Activated T-cell treated with anti-CD3 and anti-CD28 coated beads, Interleukin-2, amount 50 U/mL, for 48 hours (primary cell): ENCODE measurements at places on chromosomes 13 and 19.

DNA sequence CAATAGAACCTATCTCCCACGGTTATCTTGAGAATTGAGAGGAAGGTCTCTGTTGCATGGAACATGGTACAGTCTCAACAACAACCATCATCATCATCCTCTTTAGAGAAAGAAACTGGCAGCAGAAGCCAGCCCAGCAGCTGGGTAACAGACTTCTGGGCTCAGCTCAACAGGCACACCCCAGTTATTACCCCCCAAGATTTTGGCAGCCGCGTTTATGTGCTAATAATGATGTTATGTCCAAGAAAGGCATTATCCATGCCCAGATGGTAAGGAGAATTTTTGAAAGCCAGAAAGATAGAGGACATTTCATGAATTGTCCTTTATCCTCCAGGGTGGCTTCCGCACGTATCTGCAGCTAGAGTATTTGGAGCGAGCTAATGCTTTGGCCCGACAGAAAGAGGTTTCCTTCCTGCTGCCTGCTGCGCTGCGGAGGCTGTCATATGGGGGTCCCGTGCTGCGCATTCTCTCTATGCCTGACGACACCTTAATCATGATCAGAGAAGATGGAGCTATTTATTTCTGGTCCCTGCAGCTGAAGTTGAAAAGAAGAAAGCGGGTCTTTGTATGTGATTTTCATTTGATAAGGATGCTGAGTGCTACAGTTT is 89.9 kb downstream of the TEX26 start:
- no peak for DNase-seq

GRCh38 chr19:45613926-45614725 is 12.1 kb upstream of the GPR4 start:
- DNase-seq = peak; percentile 64

DNA sequence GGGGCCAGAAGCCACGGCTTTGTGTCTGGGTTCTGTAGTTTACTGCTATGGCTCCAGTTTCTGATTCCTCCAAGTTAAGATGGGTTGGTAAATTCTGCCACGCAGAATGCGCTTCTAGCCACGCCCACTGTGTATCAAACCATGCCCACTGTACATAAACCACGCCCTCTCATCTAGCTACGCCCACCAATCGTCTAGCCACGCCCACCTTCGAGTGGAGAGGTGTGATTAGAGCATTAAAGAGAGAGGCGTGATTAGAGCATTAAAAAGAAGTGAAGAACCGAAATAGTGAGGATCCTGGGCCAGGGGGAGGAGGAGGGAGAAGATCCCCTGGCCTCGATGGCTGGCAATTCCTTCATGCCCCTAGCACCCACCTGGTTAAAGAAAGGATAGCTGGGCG is 43.7 kb upstream of the ADGRE5 start:
- peak; percentile 71 for DNase-seq

- peak; percentile 79 for DNase-seq
Observed at GRCh38 chr19:13621413-13621812, 115.1 kb upstream of the CACNA1A start.

- no peak for DNase-seq
Observed at GRCh38 chr13:42246541-42246940, 25.4 kb upstream of the AKAP11 start.

- DNase-seq = no peak
Observed at GRCh38 chr19:54668353-54668752, 5.6 kb downstream of the LILRB4 start.

DNA sequence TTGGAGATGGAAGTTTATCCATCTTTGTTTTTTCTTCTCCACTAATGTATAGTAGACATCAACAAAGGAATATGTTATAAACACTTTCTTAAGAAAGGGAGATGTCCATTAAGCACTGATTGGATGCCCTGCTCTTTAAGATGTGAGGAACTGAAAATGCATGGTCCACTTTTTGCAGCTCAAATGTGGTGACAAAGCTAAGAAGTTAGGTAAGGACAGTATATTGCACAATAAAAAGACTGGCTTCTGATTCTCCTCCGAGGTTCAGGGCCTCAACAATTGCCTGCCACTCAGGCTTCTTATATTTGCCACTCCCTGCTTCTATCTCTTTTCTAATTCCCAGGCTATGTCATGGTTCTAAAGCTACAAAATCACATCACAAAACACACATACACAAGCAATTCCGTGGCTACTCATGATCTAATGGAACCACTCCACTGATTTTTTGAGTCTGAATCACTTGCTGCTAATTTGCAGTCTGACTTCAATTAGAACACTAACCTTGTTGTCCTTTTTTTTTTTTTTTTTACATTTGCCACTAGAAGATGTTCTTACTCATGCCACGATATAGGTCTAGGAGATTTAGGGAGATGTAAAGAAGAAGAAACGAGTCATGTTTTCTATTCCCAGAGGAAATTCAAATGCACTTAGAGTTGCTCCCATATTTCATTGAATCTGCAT is 29.6 kb upstream of the TNFSF11 start:
- no peak for DNase-seq

GRCh38 chr13:31477961-31478360 is 261.4 kb upstream of the RXFP2 start:
- DNase-seq = no peak

DNA sequence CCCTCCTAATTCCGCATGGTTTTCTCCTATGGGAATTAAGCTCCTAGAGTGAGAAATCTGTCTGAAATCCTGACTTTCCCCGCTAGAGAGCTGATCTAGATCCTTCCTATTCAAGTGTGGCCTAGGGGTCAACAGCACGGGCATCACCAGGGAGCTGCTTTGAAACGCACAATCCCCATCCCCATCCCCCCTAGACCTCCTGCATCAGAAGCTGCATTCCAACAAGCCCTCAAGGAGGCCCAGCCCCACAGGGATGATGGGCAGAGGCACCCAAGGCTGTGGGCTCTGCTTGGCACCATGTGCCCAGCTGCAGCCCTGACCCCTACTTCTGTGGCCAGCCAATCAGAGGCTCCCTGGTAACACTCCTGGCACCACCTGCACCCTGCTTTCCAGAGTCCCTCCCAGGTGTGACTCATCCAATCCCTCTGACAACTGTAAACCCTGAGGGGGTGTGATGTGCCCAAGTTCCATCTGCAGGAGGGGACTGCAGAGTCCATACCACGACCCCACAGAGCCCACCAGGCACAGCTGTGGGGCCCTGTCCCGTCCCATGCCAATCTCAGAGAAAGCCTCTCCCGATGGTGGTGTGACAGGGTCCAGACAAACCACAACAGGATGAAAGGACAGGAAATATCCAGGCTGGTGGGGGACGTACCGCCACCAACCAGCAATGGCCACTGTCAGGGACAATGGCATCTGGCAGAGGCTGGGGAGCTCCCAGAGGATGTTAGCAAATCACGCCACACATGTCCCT is 19.8 kb upstream of the SLC35E1 start:
- no peak for DNase-seq

DNA sequence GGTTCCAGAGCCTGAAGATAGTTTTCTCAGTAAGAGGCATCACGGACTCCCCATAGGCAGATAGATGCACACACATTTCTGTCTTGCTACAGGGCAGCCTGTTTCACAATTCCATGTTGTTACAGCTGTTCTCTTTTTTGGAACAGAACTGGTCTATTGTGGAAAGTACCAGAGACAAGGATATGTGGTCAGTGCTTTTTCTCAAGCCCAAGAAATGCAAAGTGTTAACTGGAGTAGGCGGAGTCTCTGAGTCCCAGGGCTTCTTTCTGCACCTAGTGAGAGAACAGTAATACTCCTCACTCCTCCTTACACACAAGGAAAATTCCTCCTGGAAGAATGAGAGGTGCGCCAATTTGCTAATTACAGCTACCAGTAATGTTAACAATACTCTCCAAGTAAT is 141.6 kb upstream of the ARGLU1 start:
- DNase-seq = no peak

GRCh38 chr13:94968040-94968756 is 255.9 kb upstream of the SOX21 start:
- no peak for DNase-seq

GRCh38 chr19:7618771-7619510 is 10.4 kb downstream of the XAB2 start:
- DNase-seq = no peak

DNA sequence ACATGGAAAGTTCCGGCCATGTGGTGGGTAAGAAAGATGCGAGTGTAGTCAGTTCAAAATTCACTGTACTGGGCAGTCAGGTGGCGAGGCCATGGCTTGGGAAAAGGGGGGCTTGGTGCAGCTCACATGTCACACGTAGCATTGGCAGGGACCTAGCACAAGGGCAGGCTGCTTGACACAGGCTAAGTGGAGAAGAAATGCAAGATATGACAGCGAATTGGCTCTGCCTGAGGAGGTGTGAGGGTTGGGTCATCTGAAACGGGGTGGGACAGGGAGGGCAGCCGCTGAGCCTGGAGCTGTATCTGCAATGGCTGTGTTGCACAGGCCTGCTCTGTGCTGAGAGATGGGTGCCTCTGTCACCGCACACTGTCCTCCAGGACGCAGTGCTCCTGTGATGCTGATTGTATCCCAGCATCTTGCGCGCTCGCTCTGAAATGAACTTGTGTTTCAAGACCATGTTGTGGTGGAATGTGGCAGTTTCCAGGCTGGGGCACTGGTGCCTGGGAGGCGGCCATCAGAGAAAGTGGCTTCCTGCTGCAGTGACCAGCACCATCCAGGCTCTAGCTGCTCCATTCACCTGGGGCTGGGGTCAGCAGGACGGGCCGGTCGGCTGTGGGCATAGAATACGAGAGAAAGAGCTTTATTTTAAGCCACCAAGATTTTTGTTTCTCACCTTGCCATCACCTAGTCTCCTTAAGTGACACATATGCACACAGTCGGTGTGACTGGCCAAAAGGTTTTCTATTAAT is 70.3 kb downstream of the TEX29 start:
- no peak for DNase-seq

DNA sequence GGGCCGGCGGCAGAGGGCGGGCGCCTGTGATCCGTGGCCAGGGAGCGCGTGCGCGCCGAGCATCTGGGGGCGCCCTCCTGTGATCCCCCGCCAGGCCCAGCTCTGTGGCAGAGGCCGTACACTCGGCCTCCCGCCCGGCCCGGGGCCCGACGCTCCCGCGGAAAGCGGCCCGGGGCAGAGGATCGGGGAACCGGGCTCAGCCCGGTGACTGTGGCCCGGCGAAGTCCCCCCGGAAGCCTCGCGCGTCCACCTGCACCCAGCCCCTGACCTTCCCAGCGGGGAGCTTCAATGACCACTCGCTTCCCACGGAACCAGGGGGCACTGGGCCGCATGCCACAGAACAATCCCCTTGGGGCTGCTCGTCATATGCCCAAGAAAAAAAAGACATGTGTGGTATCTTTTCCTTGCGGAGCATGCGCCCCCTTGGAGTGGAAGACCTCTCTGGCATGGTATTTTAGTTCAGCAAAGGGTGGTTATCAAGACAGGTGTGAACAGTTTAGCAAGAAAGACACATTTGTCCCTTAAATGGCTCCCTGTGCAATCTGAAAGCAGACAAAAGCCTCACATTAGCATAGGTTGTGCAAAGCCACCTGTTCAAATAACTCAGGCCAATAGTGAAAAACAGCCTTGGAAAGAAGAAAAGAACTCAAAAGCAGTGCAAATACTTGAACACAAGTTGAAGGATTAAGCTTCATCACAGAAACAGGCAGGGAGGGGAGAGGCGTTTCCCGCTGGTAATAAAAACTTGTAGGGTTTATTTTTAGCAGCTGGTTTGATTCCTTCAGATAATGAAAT is 290.9 kb upstream of the SOX21 start:
- no peak for DNase-seq

GRCh38 chr19:31154021-31154420 is 195.2 kb downstream of the TSHZ3 start:
- no peak for DNase-seq

- DNase-seq = peak; percentile 47
Observed at GRCh38 chr19:4007836-4008539, 452 bp downstream of the PIAS4 start.

DNA sequence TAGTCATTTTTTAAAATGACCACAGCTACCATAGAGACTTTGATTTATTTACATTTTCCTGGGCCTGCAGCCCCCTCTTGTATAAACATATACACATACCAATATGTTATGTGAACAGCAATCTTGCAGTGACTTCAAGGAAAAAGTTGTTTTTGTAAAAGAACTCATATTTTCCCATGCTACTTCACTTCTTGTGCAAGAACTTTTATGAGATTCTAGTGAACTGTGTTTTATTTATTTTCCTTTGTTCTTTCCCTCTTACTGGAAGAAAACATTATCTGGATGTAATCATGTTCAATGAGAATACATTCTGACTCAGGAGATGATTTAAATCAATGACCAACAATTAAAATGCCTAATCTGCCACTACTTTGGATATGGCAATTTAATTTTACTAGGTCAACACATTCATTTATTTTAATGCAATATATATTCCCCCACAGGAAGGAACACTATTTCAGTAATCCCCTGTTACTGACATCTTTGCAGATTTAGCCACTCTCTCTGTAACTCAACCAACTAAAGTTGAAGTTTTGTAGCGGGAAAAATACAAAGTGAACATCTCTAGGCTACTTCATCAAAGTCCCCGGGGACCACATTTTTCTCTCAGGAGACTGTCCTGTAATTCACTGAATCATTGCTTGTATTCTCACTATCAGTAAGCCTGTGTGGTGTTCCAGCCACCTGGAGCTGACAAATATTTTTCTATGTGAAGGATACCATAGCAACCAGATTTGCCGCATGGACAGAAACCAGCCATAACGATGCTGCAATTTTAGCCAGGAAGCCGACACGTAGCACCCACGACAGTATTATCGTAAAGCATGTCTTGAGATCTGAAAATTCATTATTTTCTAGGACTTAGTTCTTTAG is 90.5 kb downstream of the STARD13 start:
- DNase-seq = no peak

DNA sequence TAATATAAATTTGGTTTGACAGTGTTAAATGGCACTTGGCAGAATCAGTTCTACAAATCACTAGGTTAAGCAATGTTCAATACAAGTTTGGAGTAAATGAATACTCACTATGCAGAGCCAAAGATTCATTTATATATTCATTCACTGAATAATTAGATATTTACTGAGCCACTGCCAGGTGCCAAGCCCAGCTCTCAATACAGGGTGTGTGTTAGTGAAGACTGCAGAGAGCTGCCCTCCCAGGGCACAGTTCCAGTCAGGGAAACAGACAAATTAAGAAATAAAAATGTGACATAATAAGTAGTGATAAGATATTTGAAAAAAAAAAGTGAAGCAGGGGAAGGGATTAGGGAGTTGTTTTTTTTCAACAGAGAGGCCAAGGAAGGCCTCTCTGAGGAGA is 411.7 kb downstream of the KCNRG start:
- DNase-seq = no peak

- DNase-seq = no peak
Observed at GRCh38 chr13:63954683-63955082, 2539.0 kb upstream of the PCDH20 start.

- DNase-seq = no peak
Observed at GRCh38 chr13:40228496-40228895, 437.9 kb downstream of the FOXO1 start.

GRCh38 chr13:69243366-69243765 is 864.3 kb upstream of the ATXN8OS start:
- DNase-seq = no peak

DNA sequence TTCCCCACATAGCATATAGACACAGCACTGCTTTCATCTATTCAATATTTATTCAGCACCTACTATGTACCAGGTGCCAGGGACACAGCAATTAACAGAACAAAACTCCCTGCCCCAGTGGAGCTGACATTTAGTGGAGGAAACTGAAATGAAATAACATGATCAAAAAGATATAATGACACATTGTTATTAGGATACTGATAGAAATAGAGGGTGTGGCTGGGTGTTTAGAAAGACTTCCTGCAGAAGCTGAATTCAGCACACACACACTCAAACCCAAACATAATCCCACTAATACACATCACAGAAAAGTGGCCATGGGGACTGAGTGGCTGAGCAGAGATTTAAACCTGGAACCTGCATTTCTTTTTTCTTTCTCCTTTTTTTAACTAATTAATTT is 3.8 kb upstream of the CDC37 start:
- DNase-seq = no peak
